Nephron progenitor cell (in vitro differentiated cells): ENCODE measurements at places on chromosomes 4 and X.

DNA sequence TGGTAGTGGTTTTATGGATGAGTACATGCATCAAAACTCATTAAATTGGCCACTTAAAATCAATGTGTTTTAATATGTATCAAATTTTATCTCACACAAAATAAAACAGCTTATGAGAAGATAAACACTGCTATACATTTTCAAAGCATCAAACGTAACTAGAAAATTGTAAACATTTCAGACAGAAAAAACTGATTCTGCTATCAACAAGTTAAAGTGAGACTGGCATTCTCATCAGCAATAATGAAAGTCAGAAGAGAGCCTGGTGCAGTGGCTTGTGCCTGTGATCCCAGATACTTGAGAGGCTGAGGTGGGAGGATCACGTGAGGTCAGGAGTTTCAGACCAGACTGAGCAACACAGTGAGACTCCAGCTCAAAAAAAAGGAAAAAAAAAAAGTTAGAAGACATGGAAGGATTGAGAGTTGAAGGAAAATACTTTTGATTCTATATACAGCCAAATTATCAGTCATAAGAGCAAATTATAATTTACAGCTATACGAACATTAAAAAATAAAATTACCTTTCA, 2.9 kb downstream of the TBCK start:
- no peak for DNase-seq

DNA sequence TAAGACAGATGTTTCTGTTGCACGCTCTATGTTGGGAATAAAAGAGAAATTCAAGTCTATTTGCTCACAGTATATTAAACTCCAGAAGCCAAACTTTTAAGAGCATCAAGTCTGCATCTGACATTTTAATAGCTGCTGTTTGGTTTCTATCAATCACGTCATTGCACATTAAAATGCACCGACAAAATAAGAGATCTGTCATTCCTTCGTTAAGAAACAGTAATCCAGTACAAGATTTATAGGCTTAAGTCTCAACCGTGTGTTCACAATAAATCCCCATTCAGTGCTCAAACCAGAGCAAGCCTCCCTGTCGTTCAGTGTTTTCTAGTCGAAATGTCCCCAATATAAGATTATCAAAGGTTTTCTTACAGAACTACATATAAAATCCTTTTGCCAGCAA, 89.0 kb upstream of the BMPR1B start:
- DNase-seq: no peak

- DNase-seq: no peak
Observed at GRCh38 chr4:144583658-144584057, 62.3 kb upstream of the HHIP start.

DNA sequence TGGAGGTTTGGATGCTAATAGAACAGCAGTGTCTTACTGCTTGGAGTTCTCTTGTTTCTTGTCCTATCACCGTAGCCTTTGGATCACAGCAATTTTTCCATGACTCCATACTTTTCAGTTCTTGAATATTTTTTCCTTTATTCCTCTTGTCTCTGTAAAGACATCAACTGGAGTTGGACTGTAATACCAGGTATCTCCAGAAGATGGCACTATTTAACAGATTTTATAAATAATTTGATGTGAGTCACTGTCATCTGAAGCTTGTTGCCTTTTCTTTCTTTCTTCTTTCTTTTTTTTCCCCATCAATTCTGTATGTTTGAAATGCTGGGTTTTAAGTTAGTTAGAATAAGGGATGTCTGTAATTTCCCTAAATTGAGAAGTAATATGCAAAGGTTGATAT, 24.1 kb downstream of the HPRT1 start:
- DNase-seq: no peak

GRCh38 chr4:169993531-169993930, 32.7 kb downstream of the MFAP3L start:
- DNase-seq: no peak

- DNase-seq: no peak
Observed at GRCh38 chrX:150229481-150229880, 133.6 kb upstream of the MAMLD1 start.

DNA sequence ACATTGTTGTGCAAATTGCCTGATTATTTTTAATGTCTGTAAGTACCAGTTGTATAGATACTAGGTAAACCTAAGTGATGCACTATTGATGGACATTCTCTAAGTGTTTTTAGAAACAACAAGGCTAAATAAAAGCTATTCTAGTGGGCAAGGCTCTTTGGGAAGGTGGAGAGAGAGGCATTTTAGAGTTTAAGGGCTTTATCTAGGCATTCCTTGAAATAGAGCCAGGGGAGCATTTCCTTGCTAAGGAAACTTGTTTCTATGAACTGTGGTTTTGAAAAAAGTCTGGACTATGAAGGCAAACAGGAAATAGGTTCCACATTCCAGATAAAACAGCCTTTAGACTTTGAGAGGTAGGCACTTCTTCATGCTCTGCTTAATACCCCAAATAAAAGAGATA, 23.8 kb downstream of the BMX start:
- DNase-seq: no peak

DNA sequence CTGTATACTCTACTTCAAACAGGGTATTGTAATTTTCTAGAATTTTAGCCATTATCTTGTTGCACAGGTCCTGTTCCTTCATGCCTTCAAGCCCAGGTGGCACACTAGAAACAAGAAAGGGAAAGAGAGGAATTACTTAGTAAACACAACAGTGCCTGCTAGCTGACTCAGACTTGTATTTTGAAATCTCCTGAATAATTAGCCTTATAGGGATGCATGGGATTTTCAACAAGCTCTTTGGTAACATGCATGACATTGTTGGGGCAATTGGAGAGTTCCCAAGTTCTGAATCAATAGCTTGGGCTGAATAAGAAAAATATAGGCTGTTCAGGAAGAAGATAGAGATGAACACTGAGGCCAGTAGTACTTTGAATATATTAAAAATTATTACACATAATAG, 118.8 kb downstream of the FAM13A start:
- DNase-seq: no peak

GRCh38 chrX:2536141-2536540, 35.4 kb upstream of the DHRSX start:
- no peak for DNase-seq

- DNase-seq: no peak
Observed at GRCh38 chrX:14295426-14295825, 233.9 kb upstream of the GLRA2 start.

- DNase-seq: no peak
Observed at GRCh38 chrX:138150709-138151108, 560.8 kb downstream of the FGF13 start.

DNA sequence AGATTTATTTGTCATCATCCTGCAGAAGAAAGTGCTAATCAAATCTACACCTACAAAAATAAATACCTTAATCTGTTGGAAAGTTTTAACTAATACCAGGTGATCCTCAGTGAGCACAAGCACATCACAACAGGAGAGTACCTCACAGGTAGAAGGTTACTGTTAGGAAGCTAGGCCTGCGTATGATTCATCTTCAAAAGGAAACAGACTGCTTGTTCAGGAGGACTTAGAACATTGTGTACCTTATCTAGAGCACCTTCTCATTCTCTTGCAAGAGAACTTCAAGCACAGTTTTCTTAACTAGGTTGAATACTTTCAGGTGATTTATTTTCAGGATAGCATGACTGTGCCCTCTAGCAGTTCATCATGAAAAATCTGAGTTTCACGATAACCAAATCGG, 54.2 kb downstream of the MND1 start:
- no peak for DNase-seq
